ENCODE measurements at places on chromosomes 5 and 9.
A peak's percentile ranks its signal among the peaks of the same experiment; 100 is the strongest.

GRCh38 chr5:160843240-160843639 is 8.8 kb downstream of the ATP10B start:
- DNase-seq, result peak; percentile 3

DNA sequence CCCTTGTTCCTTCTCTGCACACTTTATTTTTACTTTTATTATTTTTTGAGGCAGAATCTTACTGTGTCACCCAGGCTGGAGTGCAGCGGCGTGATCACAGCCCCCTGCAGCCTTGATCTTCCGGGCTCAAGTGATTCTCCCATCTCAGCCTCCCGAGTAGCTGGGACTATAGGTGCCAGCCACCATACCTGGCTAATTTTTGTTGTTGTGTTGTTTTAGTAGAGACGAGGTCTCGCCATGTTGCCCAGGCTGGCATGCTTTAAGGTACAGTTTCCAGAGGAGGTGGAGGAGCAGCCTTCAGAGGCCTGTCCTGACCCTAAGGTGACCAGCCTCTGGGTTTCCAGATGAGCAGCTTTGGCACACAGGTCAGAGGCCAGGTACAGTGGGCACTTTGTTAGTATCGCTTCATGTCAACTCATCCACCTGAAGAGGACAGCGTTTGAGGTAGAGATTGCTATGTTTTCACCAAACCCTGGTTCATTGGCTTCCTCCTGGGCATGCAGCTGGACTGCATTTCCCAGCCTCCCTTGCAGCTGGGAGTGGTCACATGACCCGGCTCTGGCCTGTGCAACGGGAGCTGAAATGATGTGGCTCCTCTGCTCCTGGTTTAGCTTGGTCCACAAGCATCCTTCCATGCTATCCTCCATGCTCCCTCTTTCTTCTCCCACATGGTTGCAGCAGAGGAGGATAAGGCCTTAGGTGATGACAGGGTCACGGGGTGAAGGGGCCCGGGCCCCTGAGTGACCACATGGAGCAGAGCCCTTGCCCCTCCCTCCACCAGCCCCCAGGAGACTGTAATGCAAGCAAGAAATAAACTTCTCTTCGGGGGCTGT is 139.3 kb upstream of the IER5L start:
- DNase-seq, result no peak

DNA sequence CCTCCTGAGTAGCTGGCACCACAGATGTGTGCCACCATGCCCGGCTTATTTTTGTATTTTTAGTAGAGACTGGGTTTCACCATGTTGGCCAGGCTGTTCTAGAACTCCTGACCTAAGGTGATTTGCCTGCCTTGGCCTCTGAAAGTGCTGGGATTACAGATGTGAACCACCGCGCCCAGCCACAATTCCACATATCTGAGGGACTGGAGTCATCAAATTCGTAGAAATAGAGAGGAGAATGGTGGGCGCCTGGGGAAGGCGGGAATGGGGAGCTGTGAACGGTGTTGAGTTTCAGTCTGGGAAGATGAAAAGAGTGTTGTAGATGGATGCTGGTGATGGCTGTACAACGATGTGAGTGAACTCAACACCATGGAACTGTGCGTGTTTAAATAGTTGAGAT is 1.9 kb upstream of the ABO start:
- DNase-seq, result no peak

DNA sequence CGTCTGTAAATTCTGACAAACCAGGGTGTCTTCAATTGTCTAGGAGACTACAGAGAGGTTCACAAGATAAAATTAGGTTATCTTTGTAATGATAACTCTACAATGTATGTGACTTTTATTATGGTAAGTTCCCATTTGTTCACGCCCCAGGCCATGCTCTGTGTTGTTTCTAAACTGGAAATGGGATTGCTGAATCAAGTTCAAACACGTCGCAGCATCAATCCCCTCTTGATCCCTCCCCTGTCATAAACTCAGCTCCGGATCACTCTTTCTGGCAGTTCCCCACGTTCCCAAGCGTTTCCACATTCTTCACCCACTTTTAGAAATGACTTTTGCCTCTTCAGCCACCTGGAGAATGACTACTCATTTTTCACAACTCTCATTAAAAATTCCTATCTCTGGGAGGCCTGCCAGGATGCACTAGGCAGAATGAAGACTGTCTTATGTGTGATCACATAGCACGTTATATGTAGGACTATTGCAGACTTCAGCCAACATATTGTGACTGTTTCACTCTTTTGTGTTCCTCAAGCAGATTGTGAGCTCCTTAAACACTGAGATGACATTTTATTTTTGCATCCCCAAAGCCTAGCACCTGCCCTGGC is 1124.2 kb upstream of the WWC1 start:
- DNase-seq, result no peak

DNA sequence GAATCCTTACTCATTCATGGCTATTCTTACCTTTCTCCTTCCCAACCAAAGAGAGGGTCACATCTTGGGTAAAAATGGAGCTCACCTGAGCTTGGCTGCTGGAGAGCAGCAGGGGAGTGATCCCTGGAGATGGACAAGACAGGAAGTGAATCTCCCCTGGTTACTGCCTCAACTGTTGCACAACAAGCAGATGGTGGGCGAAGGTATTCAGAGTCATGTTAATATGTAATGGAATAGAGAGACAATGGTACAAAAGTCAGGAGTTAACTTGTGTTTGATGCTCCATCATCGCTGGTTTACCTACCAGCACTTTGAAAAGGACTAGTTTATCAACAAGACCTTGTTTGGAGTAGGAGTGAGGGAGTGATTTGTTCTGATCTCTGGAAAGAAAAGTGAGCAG is 13.0 kb upstream of the PLPP1 start:
- DNase-seq, result no peak

DNA sequence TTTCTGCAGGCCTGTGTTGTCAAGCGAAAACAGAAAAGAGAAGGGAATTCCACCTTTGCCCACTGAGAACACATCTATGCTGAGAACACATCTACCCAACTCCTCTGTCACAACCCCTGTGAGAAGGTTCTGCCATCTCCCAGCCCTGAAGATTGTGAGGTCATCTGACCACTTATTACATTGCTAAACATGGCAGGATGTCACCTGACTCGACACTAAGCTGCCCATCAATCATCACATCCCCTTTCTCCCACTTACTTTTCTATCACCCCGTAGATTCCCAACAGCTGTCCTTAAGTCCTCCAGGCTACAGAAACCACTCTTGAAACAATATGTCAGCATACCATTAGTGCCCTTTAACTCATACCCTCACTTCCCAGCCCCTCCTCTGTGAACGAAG is 64.2 kb upstream of the PRSS3 start:
- no peak for DNase-seq

DNA sequence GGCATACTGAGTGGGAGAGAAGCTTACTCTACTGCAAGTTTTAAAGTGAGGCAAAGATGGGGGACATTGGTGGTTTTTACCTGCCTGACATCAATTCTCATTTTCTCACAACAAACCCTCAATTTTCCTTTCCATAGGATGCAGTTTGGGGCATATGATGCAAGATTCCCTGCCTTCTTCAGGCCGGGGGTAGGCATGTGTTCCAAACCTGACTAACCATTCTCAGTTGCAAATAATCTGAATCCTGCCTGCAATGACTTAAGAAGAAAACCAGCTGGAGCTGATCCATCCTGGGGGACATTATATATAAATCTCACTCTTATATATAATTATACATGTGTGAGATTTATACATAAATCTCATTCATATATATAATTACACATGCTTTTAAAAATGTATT is 223.6 kb upstream of the EFNA5 start:
- no peak for DNase-seq

- no peak for DNase-seq
These were observed 721 bp upstream of the MAML1 start for GRCh38 chr5:179731791-179732411.

- DNase-seq, result no peak
These were observed 40.3 kb downstream of the ADAM19 start for GRCh38 chr5:157535042-157535865.

GRCh38 chr9:36937951-36938350 is 96.1 kb downstream of the PAX5 start:
- DNase-seq, result no peak

DNA sequence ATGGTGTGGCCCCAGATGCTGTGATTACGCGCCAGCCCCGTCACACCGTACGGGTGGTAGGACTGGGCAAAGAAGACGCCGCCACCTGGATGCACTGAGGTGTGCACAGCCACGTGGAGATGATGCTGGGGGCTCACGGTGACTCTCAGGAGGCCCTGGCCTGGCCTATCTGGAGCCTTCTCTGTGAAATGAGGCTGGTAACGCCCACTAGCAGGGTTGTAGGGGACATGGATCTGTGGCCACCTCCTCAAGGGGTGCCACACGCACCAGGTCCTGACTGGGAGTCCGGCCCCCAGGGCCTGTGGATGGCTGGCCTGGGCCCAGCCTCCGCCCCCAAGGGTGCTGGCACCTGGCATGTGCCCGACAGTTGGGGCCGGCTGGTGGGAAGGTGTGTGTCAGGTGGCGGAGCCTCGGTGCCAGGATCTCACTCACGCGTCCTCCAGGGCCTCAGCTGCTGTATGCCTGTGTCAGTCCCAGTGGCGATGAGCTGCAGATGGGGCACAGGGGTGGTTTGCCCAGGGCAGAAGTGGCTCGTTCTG is 32.4 kb downstream of the NEK6 start:
- no peak for DNase-seq

- DNase-seq, result no peak
These were observed 758.6 kb upstream of the DMAC1 start for GRCh38 chr9:8558176-8558575.

- no peak for DNase-seq
These were observed 27.4 kb downstream of the PCDH1 start for GRCh38 chr5:141850786-141851185.

- DNase-seq, result no peak
These were observed 1.4 kb upstream of the ENC1 start for GRCh38 chr5:74641735-74642542.

- DNase-seq, result no peak
These were observed 38.9 kb downstream of the PTCH1 start for GRCh38 chr9:95477885-95478284.

DNA sequence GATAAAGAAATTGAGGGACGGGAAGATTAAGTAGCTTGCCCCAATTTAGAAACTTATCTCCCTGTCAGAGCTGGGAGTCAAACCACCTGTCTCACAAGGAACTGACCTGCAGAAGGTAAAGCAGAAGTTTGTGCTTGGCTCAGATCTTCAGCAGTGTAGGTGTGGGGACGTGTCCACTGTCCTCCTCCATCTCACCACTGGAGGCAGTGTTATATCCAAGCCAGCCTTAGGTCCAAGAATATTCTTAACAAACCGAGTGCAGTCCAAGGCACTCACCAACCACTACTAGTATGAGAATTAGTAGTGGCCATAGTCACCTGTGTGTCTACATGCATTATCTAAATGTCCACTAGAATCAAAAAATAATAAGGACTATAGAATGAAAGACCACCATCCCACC is 86.3 kb upstream of the IRX1 start:
- no peak for DNase-seq

GRCh38 chr9:94911986-94912635 is 185.6 kb downstream of the AOPEP start:
- DNase-seq, result no peak

DNA sequence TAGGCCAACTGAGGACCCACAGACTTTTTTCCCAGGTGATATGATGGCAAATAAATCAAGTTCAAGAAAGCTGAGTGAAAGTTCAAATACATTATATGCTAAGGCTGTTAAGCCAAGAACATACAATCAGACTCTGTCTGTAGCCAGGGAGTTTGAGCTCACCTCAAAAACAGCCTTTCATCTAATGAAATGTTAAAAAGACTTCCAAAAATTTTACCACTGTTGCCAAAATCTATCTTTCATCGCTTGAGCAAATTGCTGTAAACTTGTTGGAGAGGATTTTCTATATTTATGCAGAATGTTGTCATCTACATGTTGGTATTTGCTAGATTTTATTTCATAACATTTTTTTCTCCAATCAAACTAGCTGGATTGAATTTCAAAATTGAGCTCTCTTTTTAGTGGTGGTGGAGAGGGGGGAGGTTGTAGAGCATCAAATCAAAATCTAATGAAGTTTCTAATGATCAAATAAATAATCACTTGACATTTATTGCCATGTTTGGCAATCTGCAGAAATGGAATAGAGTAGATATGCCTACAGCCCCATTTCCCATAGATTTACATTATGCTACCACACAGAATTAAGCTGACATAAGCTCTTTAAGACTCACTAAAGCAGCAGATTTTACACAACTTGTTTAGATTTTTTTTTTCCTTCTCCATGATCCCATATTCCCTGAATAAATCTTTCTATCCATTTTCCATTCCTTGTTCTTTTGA is 828.9 kb upstream of the ZNF608 start:
- DNase-seq, result no peak

DNA sequence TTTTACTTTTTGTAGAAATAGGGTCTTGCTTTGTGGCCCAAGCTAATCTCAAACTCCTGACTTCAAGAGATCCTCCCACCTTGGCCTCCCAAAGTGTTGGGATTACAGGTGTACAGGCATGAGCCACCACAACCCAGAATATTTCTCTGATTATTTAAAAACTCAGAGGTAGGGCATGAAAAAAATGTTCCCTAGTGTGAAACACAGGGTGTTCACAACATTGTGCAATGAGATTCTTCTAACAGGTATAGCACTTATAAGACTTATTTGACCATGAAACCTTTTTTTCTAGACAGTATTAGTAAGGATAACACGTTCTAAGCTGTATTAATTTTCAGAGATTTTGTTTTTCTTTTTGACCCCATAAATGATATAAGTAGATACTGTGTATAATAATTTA is 13.1 kb upstream of the PTGER4 start:
- no peak for DNase-seq

GRCh38 chr9:36207016-36207415 is 16.3 kb downstream of the CLTA start:
- DNase-seq, result no peak

DNA sequence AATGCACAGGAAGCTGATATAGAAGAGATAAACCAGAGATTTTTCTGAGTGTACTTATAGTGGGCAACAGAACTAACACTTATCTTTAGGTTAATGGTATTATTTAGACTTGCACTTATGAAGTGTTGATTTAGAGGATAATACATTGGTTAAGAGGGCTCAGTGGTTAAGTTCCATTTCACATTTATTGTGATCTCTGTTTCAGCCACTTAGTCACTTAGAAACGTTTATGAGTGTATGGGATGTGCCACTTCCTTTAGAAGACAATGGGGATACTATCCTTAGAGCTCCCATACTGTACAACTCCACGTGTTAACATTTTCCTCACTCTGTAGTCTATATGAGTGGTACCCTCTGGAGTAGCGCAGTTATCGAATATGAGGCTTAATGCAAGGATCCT is 57.5 kb downstream of the PIP5K1B start:
- no peak for DNase-seq

DNA sequence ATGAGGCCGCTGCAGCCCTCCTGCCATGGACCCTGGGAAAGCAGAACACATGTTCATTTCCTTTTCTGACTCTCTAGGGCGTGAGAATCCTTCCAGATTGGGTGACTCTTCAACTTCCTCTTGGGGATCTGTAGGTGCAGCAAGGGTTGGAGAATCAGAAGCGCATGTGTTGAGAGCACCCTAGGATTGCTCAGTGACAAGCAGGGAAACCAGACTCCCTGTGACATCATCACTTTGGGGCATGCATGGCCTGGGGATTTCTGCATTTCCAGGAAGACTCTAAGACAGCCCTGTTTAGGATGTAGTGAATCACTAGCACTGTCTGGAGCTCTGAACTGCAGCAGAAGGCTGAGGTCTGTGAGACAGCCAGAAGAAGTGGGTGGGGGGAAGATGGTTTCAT is 15.1 kb upstream of the LCP2 start:
- no peak for DNase-seq

- DNase-seq, result no peak
These were observed 735.8 kb upstream of the WWC1 start for GRCh38 chr5:167555565-167556166.

GRCh38 chr5:150690760-150691159 is 10.1 kb downstream of the RBM22 start:
- DNase-seq, result no peak
